Anterior cingulate cortex (tissue), 58 donors: ENCODE measurements at places on chromosomes 1 and 21.

GRCh38 chr1:29878501-29878900 lies 642.2 kb downstream of the PTPRU start:
- no peak for DNase-seq

GRCh38 chr1:99645203-99645602 lies 710 bp upstream of the PALMD start:
- DNase-seq = no peak

DNA sequence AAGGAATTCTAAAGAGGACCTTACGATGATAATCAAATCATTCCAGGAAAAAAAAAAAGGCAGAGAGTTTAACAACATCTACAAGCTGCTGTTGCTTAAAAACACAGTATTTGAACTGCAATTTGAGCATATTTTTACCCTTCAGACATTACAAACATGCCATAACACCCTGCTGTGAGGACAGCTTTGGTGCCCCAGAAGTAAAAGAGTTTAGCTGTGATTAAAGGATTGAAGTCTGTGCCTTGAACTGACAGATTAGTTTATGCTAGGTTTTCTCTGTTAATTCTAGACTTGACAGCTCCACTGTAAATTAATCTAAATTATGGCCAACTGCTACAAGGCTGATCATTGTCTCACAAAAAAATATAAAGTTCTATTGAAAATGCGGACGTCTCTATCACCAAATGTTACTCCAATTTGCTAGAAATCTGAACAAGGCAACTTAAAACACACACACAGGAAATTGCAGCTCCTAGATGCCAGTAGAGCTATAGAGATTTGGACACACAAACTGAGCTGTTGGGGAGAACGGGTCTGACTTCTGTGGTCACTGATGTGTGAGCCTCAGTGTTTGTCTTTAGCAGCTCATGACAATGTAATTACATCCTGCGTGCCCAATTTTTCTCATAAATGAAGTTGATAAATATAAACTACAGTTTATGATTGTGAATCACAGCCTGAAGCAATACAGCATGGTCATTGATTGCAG lies 217.9 kb downstream of the NTNG1 start:
- no peak for DNase-seq

DNA sequence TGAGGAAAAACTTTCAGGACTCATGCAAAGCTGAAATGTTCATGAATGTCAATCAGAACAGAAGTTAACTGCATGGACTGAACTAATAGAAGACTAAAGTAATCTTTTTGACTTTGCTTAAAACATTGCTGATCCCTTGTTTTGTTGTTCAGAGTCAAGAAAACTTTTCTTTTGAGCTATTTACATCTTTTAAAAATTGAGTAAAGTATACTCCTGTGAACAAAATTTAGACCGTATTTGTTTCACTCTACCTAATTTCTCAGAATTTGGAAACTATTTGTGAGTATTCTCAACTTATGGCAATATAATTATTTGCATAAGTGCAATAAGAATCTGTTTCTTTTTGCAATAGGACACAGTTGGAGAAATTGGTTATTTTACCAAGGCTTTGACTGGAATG lies 41.1 kb downstream of the INPP5B start:
- DNase-seq = no peak

GRCh38 chr1:52706136-52706670 lies 8.1 kb upstream of the COA7 start:
- no peak for DNase-seq

DNA sequence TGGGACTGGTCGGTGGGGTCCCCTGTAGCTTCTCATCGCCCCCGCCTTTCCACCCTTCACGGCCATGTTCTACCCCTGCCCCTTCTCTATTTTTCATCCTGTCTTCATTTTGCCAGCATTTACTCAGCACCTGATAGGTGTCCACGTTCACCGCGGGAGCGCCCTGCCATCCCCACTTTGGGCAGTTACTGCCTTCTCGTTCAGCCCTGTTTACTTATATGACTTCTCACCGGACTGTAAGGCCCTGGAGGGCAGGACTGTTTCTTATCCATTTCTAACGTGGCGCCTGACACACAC lies 380 bp downstream of the MFN2 start:
- DNase-seq = no peak
